ENCODE measurements at places on chromosomes 13 and 19. TPM values are rescaled to one million over a fixed set of nuclear protein-coding genes. Genes with fewer than 3 reads are reported as not detected.

Gene ZNF626
- 20.1 TPM for total RNA-seq

Gene HOMER3
- 36.3 TPM for total RNA-seq

Gene OR7A5
- total RNA-seq: not detected

Gene SUPT5H
- 72.1 TPM for total RNA-seq

Gene TEKTIP1
- not detected for total RNA-seq

- no peaks in the 10 kb centered on the region for H3K4me1 ChIP-seq
- H3K36me3 ChIP-seq: no peaks in the 10 kb centered on the region
- H3K4me3 ChIP-seq: no peak overlapping the region
- DNase-seq: no peak
- no peak overlapping the region for H3K27ac ChIP-seq
- no peaks in the 10 kb centered on the region for H3K27me3 ChIP-seq
These were observed 4.1 kb downstream of the TMEM272 start for GRCh38 chr13:51840917-51841316.

DNA sequence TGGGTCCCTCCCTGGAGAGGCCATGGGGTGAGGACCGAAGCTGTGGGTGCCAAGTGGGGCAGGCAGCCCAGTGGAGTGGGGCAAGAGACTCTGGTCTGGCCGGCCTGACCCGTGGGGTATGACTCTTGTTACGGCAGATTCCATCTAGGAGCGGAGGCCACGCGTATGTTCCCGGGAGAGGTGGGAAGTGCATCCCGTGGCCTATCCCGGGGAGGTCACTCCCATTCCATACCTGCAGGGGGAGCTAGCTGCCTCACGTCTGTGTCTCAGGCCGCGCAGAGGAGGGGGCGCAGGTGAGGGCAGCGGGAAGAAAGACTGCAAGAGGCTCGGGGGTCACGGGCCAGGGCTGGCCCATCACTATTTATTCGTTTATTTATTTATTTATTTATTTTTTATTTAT lies 4.9 kb downstream of the CSNK1G2 start:
- no peak overlapping the region for H3K4me3 ChIP-seq
- H3K36me3 ChIP-seq: no peaks in the 10 kb centered on the region
- peak; percentile 80 for DNase-seq
- H3K27me3 ChIP-seq: no peaks in the 10 kb centered on the region

DNA sequence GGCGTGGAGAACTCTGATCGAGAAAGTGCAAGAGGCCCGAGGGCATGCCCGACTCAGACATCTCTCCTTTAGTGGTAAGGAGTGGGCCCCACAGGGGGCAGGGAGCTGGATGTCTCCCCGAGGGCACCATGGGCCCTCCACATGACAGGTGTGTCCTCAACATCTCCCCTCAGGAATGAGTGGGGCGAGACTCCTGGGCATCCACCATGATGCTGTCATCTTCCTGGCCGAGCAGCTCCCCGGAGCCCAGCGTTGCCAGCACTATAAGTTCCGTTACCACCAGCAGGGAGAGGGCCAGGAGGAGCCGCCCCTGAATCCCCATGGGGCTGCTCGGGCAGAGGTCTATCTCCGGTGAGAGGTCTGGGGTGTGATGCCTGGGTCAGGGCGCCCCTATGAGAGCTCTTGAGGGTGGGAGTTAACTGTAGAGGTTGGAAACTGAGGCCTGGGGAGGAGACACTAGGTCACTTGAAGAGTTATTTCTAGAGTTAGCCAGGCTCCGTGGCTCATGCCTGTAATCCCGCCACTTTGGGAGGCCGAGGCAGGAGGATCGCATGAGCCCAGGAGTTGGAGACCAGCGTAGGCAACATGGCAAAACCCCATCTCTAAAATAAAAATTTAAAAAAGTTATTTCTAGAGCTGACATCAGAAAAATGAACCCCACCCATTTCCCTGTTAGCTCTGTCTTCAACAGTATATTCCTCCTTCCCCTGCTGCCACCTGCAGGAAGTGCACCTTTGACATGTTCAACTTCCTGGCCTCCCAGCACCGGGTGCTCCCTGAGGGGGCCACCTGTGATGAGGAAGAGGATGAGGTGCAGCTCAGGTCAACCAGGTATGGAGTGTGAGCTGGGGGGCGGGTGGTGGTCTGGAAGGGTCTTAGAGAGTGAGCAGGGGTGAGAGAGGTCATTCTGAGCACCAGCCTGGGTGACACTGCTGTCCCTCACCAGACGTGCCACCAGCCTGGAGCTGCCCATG lies 5.1 kb downstream of the IGFLR1 start:
- no peak for DNase-seq
- peaks cover 20% of the 10 kb centered on the region for H3K36me3 ChIP-seq
- H3K27me3 ChIP-seq: no peaks in the 10 kb centered on the region
- H3K4me1 ChIP-seq: peaks cover 23% of the 10 kb centered on the region
- no peak overlapping the region for H3K4me3 ChIP-seq
- no peak overlapping the region for H3K27ac ChIP-seq

DNA sequence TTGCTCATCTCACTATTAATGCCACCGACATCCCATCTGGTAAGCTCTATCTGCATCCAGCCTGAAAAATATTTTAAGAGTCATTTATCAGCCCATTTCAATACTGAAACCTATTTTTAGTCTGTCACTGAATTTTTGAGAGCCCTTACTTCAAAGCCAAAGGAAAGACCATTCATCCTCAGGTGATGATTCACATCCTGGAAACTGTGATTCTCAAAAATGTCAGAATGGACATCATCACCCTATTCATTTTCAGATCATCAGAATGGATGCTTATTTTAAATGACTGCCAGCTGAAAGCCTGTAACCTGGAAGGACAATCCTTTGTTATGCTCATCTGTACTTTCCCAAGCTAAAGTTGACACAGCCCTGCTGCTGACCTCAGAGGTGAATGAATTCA lies 27.0 kb downstream of the TNFSF11 start:
- no peak overlapping the region for H3K4me3 ChIP-seq
- no peak for DNase-seq
- H3K27me3 ChIP-seq: no peaks in the 10 kb centered on the region
- H3K4me1 ChIP-seq: peaks cover 15% of the 10 kb centered on the region
- no peak overlapping the region for H3K27ac ChIP-seq
- H3K36me3 ChIP-seq: no peaks in the 10 kb centered on the region

- H3K27ac ChIP-seq: no peak overlapping the region
- no peaks in the 10 kb centered on the region for H3K36me3 ChIP-seq
- H3K27me3 ChIP-seq: no peaks in the 10 kb centered on the region
- DNase-seq: no peak
- no peak overlapping the region for H3K4me3 ChIP-seq
These were observed 593.8 kb downstream of the OLFM4 start for GRCh38 chr13:53622456-53622855.

DNA sequence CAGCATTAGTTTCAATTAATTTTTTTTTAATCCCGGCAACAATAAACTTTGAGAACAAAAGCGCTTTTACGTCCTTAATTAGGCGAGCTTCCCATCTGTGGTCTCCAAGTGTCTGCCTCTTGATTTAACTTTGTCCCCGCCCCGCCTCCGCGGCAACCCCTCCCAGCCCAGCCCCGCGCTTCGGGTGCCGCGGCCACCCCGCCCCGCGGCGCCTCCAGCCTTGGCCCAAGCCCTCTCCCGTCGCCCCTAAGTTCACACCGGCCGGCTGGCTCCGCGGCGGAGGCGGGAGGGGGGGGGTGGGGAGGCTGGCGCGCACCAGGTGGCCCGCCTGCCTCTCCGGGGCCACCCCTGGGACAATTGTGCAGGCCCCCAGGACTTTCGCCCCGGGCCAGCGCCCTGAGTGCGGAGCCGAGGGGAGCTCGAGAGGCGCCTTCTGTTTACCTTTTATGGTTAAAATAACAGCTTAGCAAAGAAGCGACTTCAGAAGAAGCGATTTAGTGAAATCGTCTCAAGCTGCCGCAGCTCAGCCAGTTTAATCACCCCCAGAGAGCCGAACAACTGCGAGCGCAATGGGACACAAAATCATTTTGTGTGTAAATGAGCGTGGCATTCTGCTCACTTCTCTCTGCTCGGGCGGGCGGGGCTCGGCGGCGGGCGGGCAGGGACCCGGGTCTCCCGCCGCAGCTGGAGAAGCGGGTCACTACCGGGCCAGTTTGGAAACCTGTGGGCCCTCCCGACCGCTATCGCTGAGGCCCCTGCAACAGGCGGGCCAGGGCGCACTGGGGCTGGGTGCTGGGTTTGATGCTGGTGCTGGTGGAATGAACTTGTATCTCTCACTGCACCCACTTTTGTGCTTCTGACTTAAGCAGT lies 1.4 kb downstream of the KCTD15 start:
- peaks cover 48% of the 10 kb centered on the region for H3K4me1 ChIP-seq
- no peaks in the 10 kb centered on the region for H3K27me3 ChIP-seq
- peak overlapping the region; percentile 55 for H3K4me3 ChIP-seq
- H3K36me3 ChIP-seq: peaks cover 15% of the 10 kb centered on the region
- peak; percentile 81 for DNase-seq
- H3K27ac ChIP-seq: peak overlapping the region; percentile 96
